ENCODE measurements at places on chromosomes 16 and 17.

GRCh38 chr16:14564323-14564722 lies 65.7 kb downstream of the PARN start:
- DNase-seq: no peak

- DNase-seq: no peak
These were observed 711.6 kb downstream of the CDH11 start for GRCh38 chr16:64410306-64410705.

DNA sequence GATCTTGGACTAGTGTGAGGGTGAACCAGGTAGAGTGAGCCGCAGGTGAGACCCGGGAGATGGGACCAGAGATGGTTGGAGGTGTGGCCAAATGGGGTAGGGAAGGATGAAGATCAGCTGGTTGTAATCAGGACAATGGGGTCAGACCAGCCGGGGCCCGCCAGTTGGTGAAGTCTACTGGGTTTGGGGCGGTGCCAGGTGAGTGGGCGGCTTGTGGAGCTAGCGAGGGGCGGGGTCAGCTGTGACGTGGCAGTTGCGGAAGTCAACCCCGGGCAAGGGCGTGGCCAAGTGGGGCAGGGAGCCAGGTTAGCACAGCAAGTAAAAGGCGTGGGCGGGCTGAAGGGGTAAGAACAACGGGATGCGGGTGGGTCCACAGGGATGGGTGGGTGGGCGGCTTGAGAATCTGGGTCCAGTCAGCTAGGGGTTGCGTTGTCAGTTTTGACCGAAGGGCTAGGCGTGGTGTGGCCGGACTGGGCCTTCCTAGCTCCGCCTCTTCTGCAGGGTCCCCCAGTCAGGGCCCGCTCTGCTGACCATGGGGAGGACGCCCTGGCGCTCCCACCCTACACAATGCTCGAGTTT lies 25.5 kb upstream of the ALKBH5 start:
- peak; percentile 86 for DNase-seq

DNA sequence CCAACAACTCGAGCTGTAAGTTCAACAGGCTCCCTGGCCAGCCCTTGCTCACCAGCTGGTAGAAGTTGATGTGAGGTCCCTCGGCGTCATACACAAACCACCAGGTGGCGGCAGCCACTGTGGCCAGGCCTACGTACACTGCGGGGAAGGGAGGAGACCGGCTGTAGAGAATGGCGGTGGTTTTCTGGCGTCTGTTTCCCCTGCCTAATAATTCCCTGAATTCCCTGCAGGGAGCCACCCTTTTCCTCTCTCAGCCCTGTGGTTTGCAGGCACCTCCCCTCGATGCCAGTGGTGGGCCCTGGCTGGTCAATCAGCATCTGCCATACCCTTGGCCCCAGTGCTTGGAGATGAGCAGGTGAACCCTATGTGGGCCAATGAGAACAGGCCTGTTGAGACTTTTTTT lies 18.9 kb upstream of the P2RX1 start:
- DNase-seq: peak; percentile 56

- peak; percentile 88 for DNase-seq
These were observed at the start of gene HS3ST3A1 for GRCh38 chr17:13601776-13602551. TSS of gene HS3ST3A1 (minus strand) at chr17:13601929. CDS start at chr17:13601129, 800 bp downstream.

DNA sequence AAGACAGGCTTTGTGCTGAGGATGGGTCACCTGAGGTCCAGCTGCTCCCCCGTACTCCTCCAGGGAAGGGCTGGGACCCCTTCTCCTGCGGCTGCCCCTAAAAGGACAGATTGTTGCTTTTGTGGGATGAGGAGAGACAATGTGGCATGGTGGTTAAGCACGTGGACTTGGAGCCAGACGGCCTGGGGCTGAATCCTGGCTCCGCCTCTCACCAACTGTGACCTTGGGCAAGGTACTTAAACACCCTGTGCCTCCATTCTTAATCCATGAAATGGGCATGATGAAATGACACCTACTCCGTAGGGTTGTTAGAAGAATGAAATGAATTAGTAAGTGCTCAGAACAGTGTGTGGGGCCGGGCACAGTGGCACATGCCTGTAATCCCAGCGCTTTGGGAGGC lies 39.6 kb upstream of the PLCG2 start:
- no peak for DNase-seq

GRCh38 chr16:56354016-56354415 lies 71.3 kb downstream of the AMFR start:
- no peak for DNase-seq

GRCh38 chr17:17313350-17313991 lies 10.3 kb downstream of the NT5M start:
- peak; percentile 22 for DNase-seq

- peak; percentile 75 for DNase-seq
These were observed 28.8 kb downstream of the DYNLRB2 start for GRCh38 chr16:80569440-80570105.

DNA sequence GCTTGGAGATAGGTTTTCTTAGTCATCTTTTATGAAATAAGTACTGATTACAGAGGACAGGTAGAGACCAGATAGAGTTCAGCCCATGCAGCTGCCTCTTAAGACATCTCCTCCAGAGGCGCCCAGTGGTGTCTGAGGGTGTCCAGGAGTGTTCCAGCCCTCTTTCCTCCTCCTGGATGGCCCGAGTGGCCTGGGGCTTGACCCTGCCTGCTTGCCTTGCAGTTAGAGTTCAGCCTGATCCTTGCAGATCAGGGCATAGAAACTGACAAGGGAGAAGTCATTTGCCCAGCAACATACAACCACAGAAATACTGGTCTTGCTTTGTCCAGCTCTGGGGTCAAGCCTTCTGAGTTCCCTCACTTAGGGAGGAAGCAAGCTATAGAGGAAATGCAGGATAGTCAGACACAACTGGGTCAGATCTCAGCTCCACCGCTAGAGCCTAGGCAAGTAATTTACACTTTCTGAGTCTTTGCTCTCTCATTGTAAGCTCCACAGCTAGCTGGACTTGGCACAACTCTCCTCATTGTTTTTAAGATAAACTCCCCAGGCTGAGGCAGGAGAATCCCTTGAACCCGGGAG lies 3.6 kb upstream of the CCL1 start:
- no peak for DNase-seq
